Left lung (tissue), 14 donors: ENCODE measurements at places on chromosomes 1 and 21. TPM values are rescaled to one million over a fixed set of nuclear protein-coding genes. Genes with fewer than 3 reads are reported as not detected.

The NDUFS5 gene
- polyA plus RNA-seq, result 175 TPM

The LRRC71 gene
- 2.7 TPM for polyA plus RNA-seq

DNA sequence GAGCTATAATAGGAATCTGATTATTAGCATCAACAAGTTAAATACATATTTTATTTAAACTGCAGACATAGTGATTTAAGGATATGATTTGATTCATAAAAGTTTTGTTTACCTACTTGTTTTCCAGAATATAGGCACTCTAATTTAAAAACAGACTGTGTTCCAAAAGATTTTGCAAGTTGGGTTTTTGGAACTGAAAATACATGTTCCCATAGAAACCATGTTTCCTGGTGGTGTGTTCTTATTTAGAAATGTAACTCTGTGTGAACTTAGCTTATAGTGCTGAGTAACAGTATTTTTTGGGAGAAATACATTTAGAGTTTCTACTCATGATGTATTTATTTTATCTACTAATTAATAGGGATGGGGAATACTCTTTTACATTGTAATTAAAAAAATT lies 21.8 kb downstream of the USP25 start:
- H3K36me3 ChIP-seq, result no peaks in the 10 kb centered on the region
- H3K4me3 ChIP-seq, result no peak overlapping the region
- peaks cover 64% of the 10 kb centered on the region for H3K4me1 ChIP-seq
- no peak for DNase-seq

GRCh38 chr1:54545916-54546635 lies 2.0 kb upstream of the ACOT11 start:
- no peak for DNase-seq
- H3K4me1 ChIP-seq, result peaks cover 43% of the 10 kb centered on the region
- H3K27me3 ChIP-seq, result no peaks in the 10 kb centered on the region
- H3K27ac ChIP-seq, result no peak overlapping the region

DNA sequence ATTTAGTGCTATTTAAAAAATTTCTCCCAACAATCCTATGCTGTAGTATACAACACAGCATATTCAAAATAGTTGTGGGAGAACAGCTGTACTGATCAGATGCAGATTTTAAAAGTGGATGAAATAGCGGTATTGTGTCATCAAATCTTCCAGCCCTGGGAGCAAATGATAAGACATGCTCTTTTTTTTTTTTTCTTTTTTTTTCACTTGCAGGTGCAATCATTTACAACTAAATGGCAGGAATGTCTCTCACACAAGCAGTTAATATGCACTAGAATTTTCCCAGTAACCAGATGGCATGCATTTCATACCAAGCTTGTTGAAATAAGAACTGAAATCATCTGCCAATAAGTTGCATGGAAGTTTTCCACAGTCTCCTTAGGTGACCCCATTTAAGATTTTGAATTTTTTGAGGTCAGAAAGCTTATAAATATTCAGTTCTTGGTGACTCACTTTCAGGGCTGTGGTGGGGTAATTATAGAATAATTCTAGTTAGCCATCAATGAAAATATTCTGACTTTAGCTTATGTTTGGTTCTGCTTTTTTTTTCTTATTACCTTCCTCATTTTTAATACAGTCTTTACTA lies 623.9 kb upstream of the NR5A2 start:
- DNase-seq, result no peak
- H3K36me3 ChIP-seq, result no peaks in the 10 kb centered on the region
- H3K4me1 ChIP-seq, result no peaks in the 10 kb centered on the region
- H3K27ac ChIP-seq, result no peak overlapping the region

- H3K4me3 ChIP-seq, result no peak overlapping the region
- no peaks in the 10 kb centered on the region for H3K27me3 ChIP-seq
- no peak overlapping the region for H3K27ac ChIP-seq
- no peaks in the 10 kb centered on the region for H3K4me1 ChIP-seq
Observed at GRCh38 chr21:40335704-40336103, 468.5 kb downstream of the PCP4 start.

DNA sequence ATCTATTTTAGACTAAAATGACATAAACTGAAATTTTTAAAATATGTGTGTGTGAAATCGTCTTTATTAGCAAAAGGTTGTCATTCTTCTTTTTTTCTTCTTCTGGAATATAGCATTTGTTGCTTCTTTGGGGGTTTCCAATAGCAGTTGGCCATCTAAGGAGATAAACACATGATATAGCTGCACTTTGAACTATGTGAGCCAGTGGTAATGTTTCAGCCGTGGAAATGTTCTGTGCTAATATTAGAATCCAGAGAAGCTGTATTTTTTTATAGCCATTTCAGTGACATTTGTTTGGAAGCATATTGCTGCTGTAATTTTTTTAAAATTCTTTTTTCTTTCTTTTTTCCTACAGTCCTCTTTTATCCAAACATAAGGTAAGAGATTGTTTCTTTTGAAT lies 75.1 kb downstream of the CNST start:
- H3K27me3 ChIP-seq, result no peaks in the 10 kb centered on the region
- no peaks in the 10 kb centered on the region for H3K36me3 ChIP-seq
- DNase-seq, result no peak
- H3K27ac ChIP-seq, result no peak overlapping the region
- H3K4me1 ChIP-seq, result no peaks in the 10 kb centered on the region

DNA sequence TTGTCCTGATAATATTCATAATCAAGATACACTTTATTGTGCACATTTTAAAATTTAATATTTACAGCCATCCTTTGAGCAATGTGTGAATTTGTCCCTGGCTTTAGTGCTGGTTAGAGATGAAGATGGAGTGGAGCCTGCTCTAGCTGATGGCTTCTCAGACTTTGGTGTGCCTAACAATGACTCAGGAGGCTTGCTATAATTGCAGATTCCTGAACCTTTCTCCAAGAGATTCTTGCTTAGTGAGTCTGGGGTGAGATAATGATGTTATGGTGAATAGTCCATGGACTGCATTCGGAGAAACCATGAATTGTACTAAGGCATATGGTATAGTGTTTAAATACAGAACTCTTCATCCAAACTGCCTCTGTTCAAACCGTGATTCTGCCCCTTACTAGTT lies 307.1 kb downstream of the PAPPA2 start:
- no peaks in the 10 kb centered on the region for H3K4me1 ChIP-seq
- H3K27me3 ChIP-seq, result no peaks in the 10 kb centered on the region
- H3K4me3 ChIP-seq, result no peak overlapping the region

GRCh38 chr1:184945678-184946412 lies 28.5 kb downstream of the NIBAN1 start:
- no peak overlapping the region for H3K4me3 ChIP-seq
- H3K4me1 ChIP-seq, result peaks cover 45% of the 10 kb centered on the region
- no peak for DNase-seq
- no peak overlapping the region for H3K27ac ChIP-seq
- H3K36me3 ChIP-seq, result no peaks in the 10 kb centered on the region
- no peaks in the 10 kb centered on the region for H3K27me3 ChIP-seq

DNA sequence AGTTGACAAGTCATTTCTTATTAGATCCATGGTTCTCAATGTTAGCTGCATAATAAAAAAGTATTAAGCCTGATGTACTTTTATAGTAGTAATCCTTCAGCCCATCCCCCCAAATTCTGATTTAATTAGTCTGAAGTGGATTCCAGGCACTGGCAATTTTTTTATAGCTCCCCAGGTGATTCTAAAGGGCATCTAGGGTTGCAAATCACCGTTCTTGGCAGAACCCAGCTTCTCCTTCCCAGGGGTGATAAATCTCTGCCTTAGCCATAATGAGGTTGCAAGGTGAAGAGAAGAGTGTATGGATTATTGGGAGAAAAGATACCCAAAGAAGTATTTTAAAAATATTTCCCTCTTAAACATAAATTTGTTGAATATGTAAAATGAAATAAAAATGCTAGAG lies 43.0 kb upstream of the RXRG start:
- no peaks in the 10 kb centered on the region for H3K27me3 ChIP-seq
- no peak for DNase-seq
- no peaks in the 10 kb centered on the region for H3K36me3 ChIP-seq
- no peak overlapping the region for H3K4me3 ChIP-seq
- no peaks in the 10 kb centered on the region for H3K4me1 ChIP-seq

DNA sequence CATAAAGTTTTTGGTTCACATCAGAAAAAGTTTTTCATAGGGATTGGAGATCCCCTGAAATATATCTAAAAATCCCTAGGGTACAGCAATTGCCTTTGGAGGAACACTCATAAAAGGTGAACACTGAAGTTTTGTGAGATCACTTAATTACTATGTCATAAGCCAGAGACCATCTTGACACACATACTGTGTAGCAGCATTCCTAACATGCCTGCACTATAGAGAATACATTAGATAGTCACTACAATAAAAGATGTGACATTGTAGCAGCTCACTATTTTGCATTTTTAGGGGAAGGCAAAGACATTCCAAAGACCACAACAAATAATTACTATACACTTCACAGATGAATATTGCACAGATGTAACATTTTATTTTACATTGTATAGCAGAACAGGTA lies 779.9 kb downstream of the KCNT2 start:
- no peaks in the 10 kb centered on the region for H3K4me1 ChIP-seq
- H3K36me3 ChIP-seq, result no peaks in the 10 kb centered on the region
- H3K27ac ChIP-seq, result no peak overlapping the region
- H3K4me3 ChIP-seq, result no peak overlapping the region
- H3K27me3 ChIP-seq, result no peaks in the 10 kb centered on the region

GRCh38 chr1:246588159-246588721 lies 22.0 kb downstream of the CNST start:
- no peaks in the 10 kb centered on the region for H3K36me3 ChIP-seq
- no peak for DNase-seq
- no peak overlapping the region for H3K4me3 ChIP-seq
- H3K4me1 ChIP-seq, result peaks cover 15% of the 10 kb centered on the region
- H3K27me3 ChIP-seq, result no peaks in the 10 kb centered on the region
